Activated CD4-positive, alpha-beta memory T cell treated with anti-CD3 and anti-CD28 coated beads, Interleukin-2, amount 10 ng/mL, durations not matched to agents 7 days and 5 days (primary cell): ENCODE measurements at places on chromosomes 6 and 20.
A peak's percentile ranks its signal among the peaks of the same experiment; 100 is the strongest.

DNA sequence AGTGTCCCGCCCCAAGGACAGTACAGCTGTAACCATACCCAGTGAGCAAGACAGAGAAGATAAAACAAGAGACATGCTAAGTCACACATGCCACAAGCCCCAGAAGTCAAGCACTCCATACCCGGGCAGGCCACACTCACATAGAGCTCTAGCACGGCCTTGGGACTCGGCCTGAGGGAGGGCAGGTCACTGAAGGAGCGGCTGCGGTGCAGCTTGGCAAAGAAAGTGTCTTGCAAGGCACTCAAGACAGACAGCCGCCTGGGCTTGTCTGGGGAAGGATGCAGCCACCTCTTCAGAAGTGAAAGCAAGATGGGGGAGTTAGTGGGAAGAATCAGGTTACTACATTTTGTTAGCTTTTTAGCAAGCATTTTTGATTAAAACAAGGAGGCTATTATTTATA, 48.7 kb upstream of the ARMH2 start:
- DNase-seq: no peak

DNA sequence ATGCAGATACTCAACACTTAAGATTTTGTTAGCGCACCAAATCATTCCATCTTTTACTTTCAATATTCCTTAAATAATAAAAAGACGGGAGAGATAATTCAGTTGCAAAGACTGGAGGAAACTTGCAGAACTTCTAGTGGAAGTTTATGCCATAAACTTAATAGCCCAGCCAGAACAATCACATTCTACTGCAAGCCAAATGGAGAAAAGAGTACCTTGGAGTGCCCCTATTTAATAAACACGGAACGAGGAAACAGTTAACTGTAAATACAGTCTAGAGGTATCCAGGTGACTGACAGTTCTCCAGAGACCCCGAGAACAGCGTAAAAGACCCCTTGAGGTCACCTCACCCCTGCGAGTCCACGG, 635 bp downstream of the SLC35B3 start:
- DNase-seq: no peak

GRCh38 chr6:164825386-164825785, 484.0 kb downstream of the C6orf118 start:
- no peak for DNase-seq

- DNase-seq: no peak
Measured at GRCh38 chr6:8389036-8389818, 46.1 kb downstream of the SLC35B3 start.

- DNase-seq: no peak
Measured at GRCh38 chr6:139625998-139626975, 251.8 kb upstream of the CITED2 start.

DNA sequence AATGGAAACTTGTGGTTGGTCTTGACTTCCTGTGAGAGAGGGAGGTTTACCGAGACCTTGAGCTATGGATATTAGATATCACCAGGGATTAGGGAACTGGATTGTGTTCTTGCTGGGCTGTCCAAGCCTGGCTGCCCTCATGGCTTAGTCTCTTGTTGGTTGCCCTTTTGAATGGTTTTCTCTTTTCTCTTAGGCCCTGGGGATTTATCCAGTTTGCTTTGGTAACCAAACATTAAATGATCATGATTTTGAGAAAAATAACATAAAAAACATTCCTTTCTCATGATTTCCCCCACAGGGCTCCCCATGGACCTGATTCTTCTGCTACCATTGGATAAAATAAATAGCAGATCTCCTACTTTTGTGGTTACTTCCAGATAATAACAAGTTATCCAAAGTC, 306.4 kb upstream of the RNF217 start:
- DNase-seq: no peak

DNA sequence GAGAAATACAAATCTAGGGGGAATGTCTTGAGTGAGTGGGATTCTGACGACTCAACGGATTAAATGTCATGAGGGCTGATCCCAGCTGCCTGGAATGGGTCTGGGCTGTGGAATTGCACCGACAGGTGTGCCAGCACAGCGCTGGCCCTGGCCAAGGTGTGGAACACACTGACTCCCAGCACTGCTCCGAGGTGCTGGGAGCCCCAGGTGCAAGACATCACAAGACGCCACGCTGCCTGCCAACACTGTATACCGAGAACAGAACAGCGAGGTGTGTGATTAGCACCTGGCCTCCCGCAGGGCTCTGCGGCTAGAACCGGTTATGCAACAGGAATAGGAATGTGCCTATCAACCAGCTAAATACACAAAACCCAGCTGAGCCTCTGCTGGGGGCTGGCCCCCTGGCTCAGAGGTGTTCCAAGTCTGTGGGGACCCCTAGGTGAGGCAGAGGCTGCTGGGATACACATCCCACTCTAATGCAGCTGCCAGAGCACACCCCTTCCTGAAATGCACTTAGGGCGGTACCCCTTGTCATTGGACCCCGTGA, 24.8 kb upstream of the APMAP start:
- no peak for DNase-seq

DNA sequence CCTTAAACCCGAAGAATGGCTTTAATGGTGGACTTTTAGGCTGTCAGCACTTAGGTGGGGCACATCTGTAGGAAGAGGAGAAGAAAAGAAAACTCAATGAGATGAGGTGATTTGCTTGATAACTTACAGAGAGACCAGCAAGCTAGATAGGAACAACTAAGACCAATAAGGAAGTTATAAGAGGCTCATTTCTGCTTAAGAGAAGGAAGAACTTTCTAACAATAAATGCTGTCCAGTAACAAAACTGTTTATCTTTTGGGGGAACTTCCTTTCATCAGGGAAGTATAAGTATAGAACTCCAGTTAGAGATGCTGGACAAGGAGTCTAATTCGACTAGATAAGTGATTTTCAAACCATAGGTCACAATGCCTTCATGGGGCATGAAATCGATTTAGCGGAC, 107.2 kb upstream of the SIRPA start:
- DNase-seq: no peak

DNA sequence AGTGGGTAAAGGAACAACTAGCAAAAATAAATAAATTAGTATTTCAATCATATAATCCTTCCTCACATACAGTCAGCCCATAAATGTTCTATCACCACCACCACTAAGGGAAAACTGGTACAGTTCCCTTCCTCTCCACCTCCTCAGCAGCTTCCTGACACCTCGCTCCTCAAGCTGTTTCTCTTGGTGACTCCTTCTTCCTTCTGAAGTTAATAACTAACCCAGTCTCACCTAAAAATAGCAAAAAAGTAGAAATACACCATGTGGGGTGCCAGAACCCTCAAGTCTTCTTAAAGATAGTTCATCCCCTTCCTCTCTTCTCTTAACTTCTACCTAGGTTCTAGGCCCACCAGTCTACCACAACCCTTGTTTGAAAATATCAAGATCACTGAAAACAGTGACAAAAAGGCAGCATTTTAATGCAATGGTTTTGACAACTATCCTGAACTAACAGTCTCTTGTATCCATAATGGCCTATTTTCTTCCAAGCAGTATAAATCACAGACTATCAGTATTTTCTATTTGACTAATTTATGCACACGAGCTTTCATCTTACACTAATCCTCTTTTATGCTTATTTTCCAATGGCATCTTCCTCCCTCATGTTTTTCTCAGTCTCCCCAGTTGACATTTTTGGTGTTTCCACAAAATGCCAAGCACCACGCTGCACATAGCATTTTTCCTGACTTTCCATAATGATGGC, 85.5 kb downstream of the KHDC1L start:
- DNase-seq: no peak

GRCh38 chr6:169046483-169047192, 207.0 kb downstream of the THBS2 start:
- no peak for DNase-seq

- no peak for DNase-seq
Measured at GRCh38 chr20:41854765-41855164, 236.6 kb upstream of the CHD6 start.

GRCh38 chr6:89413006-89413400, 930 bp upstream of the RRAGD start:
- DNase-seq: no peak

- no peak for DNase-seq
Measured at GRCh38 chr6:3432416-3432815, 24.4 kb downstream of the SLC22A23 start.

- no peak for DNase-seq
Measured at GRCh38 chr6:113622254-113622653, 234.9 kb upstream of the MARCKS start.

- no peak for DNase-seq
Measured at GRCh38 chr6:107877968-107878367, 53.9 kb upstream of the SCML4 start.

- DNase-seq: peak; percentile 53
Measured at GRCh38 chr20:18738055-18738454, 75.5 kb upstream of the SCP2D1 start.

DNA sequence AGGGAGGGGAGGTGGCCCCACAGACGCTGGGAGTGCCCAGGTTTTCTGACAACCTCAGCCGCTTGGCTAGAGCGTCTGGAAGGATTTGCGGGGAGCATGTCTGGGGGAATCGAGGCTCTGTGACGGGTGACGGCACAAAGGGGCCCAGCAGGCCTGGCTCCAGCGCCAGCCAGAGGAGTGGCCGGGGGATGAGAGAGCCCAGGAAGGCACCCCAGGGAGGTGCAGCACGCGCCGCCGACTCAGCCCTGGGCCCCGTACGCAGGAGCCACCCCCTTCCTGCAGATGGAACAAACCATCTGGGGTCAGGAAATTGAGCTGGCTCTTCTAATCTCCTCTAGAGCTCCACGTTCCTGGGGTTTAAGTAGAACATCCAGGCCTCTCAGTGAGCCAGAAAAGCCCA, 5.9 kb upstream of the SLCO4A1 start:
- DNase-seq: peak; percentile 37

DNA sequence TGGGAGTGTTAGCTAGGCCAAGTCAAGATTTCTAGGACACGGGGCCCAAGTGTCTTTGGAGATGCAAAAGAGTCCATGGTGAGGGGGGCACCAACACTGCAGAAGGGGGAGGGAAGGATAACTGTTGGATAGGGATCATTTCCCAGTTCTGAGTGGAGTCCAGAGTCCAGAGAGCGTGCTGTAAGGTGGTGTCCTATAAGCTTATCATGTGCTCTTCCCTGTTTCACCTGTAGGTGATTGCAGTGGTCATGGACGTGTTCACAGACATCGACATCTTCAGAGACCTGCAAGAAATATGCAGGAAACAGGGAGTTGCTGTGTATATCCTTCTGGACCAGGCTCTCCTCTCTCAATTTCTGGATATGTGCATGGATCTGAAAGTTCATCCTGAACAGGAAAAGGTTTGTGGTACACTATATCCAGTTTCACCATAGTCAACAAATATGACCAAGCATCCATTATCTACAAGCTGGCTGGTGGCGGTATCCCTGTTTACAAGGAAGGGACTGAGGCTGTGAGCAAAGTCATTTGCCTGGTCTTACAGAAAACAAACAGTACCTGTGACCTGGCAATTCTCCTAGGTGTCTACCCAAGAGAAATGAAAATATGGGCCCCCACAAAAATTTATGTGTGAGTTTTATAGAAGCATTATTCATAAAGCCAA, 15.6 kb downstream of the FAM83D start:
- no peak for DNase-seq

DNA sequence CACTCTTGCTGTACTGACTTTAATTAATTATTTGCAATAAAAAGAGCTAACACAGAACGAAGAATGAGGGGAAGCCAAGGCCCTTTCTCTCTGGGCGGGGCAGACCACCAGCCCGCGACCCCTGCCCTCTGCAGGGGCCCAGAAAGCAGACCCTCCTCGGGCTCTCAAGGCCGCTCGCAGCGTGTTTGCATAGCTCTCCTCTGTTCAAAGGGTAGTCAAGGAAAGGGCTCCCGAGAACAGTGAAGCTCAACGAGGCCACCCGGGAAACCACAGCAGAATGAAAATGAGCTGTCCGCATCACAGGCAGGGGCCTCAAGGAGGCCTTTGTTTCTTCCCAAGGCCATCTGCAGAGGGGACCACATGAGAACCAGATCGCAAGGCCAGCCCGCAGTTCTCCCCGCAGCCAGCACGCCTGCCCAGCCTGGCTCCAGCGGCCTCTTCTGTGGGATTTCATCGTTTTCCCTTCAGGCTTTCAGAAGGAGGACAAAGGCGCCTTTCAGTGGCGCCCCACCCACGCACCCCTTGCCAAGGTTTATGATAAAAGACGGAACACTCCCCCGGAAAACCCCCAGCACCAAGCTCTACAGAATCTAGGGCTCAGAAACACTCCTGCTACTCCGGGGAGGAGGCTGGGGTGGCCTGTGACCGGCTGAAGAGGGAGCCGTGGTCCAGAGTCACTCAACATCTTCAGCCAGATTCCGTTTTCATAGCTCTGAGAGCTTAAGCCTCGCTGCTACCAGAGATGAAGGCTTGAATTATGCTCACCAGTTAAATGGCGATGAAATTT, 25.3 kb downstream of the ACSS1 start:
- DNase-seq: no peak

DNA sequence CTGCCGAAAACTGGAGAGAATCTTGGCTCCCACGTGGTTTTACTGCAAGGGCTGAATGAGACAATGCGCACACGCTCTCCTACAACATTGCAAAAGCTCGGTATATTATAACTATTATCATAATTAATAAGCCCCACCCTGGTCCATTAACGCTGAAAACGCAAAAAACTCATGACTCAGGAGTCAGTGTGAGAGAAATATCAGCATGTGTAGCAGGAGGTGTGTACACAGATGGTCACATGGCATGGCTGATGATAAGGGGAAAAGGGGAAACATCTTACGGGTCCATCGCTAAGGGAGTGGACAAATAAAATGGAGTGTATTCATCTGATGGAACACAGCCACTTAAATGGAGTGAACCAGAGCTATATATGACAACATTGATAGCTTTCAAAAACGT, 29.2 kb downstream of the CDH22 start:
- no peak for DNase-seq

GRCh38 chr6:75135876-75136275, 70.0 kb downstream of the COL12A1 start:
- DNase-seq: no peak

DNA sequence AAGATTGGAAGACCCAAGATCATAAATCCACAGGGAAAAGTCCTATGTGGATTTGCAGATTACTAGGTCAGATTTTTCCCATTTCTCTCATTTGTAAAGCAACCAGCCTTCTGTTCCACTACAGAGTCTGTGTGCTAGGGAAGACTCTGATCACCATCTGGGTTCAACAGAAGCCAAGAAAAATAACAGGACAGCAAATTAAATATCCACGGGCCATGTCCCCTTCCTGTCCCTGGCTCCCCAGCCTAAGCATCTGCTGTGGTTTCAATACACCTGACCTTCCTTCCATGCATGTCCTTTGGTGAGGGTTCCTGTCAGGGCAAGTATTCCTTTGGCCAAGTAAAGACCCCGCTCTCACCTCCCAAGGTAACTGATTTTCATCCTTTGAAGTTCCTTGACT, 558.8 kb downstream of the KIF16B start:
- no peak for DNase-seq

DNA sequence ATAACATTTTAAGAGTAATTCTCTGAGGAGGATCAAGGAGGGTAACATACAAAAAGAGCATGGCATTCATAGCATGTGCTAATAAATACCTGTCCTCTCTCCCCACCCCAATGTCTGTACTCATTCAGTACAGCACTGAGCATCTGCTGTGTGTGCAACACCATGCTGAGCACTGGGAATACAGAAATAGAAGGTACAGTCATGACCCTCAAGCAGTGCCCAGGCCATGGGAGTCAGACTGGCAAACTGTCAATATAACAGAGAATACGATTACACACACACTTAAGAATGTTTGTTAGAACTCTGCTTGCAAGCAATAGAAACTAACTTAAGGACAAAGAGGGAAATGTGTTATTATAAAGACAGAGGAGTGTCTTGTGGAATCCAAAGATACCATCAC, 24.7 kb upstream of the ZFAND3 start:
- no peak for DNase-seq
